ENCODE measurements at places on chromosomes 6 and 20.

DNA sequence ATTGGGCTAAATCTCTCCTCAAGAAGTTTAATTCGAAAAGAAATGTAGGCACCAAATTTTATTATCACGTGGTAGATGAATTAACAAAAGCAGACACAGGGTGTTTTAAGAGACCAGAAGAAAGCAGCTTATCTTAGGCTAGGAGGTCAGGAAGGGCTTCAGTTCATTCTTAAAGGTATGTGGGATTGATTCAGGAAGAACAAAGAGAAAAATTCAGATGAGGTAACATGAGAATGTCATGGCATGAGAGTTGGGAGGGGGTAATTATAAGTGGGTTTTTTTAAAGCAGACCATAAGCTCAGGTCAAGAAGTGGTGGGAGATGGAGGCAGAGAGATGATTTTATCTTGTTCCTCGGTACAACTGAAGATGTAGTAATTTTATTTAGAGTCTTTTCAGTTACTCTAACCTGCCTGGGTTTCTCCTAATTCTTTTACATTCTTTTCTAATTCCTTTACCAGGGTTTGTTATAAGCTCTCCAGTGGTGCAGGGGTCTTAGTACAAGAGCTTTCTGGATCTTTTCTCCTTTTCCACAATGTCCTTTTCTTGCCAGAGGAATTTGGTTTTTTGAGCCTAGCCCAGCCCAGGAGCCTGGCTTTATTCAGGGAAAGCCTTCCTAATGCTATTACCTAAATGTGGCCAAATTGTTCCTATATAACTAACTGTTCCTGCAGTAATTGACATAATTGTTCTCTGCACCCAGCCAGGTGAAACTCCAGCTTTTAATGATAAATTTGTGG is 474.1 kb upstream of the BTBD3 start:
- no peak for DNase-seq

GRCh38 chr6:29525311-29525639 is 34.3 kb downstream of the UBD start:
- no peak for DNase-seq

- no peak for DNase-seq
Measured at GRCh38 chr20:30816182-30816645, 441.2 kb upstream of the DEFB115 start.

DNA sequence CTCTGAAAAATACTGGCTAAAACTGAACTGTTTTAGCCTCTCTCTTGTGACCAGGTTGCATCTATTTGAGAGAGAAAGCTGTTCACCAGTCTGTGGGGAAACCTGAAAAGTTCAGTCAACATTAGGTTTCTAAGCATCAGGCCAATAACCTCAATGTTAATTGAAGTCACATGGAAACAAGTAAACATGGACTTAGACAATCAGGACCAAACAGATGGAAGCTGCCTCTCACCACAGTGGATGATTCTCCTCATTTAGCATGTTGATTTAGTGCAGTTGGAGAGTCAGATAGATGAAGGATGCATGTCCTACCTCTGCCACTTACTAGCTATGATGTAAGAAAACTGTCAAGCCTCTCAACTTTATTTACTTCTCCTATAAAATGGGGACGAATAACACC is 18.2 kb downstream of the SCGN start:
- DNase-seq: no peak

DNA sequence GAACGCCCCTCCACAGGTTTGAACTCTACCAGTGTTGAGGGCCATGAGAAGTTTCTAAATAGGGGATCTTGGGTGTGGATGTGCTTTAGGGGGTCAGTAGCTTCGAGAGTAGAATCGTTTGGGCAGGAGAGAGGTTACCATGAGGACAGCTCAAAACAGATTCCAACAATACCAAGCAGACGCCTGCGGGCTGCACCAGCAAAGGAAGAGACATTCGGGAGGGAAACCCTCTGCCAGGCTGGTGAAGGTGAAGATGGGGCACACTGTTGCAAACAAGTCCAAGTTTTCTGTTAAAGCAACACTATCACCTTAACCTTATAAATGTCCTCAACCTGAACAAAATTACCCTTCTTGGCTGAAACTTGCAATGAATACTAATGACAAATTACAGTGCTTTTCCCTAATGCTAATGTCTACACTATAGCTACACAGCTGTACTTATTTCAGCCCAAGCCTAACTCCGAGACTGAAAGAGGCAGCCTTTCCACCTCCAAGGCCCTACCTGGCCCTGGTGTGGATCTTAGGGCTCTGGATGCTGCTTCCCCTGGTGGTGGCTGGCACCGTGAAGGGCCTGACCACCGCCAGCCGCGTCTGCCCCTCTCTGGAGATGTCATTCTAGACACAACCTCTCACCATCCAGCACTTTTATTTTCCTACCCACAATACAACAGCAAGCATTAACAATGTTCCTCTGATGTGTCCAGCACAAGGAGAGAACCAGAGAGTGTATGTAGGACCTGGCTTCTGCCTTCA is 80.1 kb downstream of the DLL1 start:
- no peak for DNase-seq

DNA sequence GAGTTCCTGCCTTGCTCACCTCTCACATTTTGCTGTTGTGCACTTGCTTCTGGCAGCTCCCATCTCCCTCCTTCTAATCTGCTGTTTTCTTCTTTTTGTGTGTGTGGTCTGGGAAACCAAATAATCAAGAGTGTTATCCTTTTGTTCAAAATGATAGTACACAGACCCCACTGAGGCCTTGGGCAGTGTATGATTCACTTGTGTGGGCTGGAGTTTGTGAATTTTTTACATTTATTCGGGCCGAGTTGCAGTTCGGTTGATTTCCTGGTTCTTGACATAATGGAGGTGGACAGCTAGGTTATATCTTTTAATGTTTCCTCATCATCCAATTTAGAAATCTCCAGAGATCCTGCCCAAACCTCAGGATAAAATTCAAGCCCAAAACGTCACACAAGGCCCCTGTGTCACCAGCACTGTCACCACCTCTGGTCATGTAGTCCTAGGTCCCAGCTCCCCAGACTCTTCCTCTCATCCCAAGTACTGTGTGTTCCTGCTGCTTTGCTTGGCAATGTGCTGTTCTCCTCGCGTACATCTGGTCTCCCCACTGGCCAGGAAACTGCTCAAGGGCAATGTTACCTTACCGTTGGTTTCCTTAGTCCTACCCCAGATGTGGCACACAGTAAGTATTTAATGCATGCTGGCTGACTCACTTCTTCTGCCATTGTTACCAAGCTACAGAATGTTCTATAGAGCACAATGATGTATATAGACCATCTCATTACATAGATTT is 55.7 kb upstream of the PHACTR2 start:
- no peak for DNase-seq

DNA sequence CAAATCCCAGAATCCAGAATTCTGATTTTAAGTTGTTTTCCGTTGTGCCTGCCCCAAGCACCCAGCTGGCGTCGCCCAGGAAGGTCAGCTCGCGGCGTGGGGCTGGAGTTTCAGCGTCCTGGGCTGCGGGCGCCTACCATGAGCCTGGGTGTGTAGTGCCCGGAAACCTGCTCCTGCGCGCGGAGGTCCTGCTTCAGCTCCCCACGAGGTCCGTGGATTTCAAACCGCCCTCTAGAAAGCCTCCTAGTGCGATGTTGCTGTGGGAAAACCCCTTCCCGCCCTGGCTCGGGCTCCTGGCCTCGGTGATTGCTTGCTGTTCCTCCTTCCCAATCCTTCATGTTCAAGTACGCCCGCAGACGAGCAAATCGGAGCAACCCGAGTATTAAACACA is 51.3 kb upstream of the NRN1 start:
- no peak for DNase-seq

DNA sequence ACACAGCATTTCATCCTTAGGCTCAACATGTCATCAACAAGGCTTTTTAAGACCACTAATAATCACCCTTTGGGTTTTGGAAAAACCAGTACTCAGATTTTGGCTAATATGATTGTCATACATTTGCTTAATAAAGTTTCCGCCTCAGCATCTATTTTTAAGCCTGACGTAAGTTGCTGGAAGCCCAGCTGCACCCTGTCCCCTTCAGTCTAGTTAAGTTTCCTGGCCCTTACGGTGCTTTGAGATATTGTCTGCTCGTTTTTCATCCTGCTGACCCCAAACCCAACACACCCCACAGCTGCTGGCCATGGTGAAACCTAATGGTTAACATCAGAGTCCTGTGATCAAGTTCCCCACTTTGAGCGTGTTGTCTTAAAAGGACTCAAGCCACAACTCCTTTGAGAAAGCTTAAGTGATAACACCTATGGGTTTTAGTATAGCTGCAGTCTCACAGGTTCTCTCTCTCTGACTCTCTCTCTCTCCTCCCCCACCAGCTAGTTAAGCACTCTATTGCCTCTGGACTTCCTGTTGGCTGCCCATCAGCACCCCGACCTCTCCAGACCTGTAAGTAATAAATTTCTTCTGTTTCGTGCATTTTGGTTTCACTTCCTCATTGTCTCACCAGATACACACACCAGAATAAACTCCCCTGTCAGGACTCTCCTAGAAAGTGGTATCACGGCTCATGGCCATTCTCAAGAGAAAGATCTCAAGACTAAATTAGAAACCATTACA is 802.0 kb downstream of the C6orf118 start:
- no peak for DNase-seq

- DNase-seq: peak; percentile 67
Measured at GRCh38 chr6:148577687-148578488, 168.9 kb upstream of the UST start.

- no peak for DNase-seq
Measured at GRCh38 chr6:13421425-13422059, 65.9 kb downstream of the GFOD1 start.

DNA sequence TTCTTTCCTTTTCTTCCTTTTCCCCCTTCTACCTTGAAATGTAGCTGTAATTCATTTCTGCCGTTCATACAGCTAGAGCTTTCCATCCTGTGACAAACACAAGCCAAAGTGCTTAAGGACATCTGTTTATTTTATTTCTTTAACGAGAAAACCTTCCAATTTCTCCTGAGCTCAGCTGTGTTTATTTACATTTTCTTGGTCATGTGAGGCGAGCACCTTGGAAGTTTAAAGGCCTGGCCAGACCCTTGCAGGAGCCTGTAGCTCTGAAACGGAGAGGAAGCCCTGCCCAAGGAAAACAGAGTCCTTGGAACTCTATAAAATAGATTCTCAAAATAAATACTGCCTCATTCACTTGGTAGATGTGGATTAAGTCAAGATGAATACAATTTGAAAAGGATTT is 223.1 kb downstream of the EYA2 start:
- DNase-seq: no peak

- no peak for DNase-seq
Measured at GRCh38 chr6:33433001-33433543, 13.2 kb downstream of the SYNGAP1 start.

DNA sequence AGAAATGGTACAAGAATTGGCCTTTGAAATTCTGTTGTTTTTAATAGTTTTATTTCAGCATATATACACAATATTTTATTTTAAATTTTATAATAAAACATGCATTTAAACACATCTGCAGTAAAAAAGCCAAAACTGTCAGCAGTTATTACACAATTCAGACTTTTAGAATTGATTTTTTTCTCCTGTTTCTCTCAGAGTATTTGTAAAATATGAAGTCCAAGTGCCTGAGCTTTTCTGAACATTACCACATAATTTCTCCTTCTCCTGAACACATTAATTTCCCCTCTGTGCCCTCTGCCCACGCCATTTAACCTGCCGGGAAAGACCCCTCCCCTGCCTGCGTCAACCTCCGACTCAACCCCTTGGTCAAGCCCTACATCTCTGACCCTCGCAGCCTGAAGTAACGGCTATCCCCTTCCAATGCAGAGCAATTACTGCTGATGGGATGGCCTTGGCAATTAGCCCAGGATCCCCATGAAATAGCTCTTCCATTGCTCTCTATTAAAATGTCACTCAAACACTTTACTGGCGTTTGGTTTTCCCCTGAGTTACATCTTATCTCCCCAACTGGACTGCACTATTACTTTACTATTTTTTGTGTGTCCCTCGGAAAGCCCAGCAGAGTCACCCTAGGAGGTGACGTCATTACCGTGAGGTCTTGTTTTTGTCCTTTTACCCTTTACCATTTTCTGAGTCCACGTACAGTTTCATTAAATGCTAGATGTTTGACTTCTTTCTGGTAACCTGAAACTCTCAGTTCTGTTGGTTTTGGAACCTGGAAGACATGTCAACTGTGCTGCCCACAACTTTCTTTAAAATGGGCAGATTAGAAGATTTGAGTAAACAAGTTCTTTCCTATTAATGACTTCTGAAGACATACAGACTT is 146.7 kb upstream of the TAB2 start:
- DNase-seq: no peak

- no peak for DNase-seq
Measured at GRCh38 chr6:88165844-88166492, at the start of gene CNR1. TSS of gene CNR1 (minus strand) at chr6:88166347. CDS start at chr6:88145274, 21,073 bp downstream.

DNA sequence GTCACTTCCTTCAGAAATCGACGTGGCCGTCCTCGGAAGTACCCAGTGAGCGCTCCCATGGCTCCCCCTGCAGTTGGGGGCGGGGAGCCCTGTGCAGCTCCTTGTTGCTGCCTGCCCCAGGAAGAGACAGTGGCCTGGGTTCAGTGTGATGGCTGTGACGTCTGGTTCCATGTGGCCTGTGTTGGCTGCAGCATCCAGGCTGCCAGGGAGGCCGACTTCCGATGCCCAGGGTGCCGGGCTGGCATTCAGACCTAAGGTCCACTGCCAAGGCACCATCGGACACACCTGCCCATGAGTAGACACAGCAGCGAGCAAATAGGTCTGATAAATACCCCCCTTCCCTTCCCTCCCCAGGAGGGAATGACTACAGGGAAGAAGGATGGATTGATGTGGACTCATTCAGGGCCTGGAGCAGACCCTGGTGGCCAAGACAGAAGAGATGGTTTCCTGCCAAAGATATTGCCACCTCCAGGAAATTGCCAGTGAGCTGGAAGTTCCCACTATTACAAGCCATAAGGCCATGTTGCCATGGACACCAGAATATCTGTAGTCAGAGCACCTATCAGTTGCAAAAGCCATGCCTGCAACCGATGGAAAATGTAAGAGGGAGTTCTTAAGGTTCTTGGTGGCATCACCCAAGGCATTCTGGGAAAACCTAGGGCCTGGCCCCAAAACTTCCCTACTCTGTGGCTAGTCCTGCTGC is 4.2 kb downstream of the TCF19 start:
- no peak for DNase-seq

GRCh38 chr6:36615018-36615761 is 21.0 kb downstream of the SRSF3 start:
- DNase-seq: no peak

- DNase-seq: no peak
Measured at GRCh38 chr20:47438464-47439381, 63.0 kb upstream of the NCOA3 start.

DNA sequence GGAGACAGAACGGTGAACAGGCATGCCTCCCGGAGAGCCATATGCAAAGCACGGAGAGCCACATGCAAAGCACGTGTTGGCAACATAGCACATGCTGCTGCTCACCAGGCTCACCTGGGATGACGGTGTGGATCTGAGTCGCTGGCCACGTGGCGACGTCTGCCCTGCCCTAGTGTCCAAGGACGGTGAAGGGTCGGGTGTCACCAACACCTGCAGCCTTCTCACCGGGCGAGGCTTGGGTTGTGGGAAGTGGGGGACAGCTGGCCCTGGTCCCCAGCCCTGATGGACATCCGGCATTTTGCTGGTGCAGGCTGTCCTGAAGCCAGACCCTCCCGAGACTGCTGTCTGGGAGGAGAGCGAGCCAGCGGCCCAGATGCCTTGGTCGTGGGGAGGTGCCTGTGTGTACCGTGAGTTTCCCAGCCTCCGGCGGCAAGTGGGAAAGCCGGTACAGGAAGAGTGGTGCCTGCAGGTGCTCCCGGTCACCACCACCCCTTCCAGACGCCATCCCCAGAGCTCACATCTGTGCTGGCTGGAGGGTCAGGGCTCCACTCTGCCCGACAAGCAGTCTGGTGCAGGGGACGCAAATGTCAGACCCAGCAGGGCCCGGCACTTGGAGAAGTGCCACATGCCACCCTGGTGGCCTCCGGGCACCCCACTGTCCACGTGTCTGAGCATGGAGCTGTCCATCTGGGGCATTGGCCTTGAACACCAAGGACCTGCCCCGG is 5.9 kb upstream of the ADRM1 start:
- no peak for DNase-seq
